Stimulated activated CD4-positive, alpha-beta T cell treated with anti-CD3 and anti-CD28 coated beads, Interleukin-1b, Interleukin-23, amount 100 ng/mL, for 1 hour (primary cell): ENCODE measurements at places on chromosomes 11 and 22.
A peak's percentile ranks its signal among the peaks of the same experiment; 100 is the strongest.

- DNase-seq: no peak
Measured at GRCh38 chr11:72230764-72231365, 6.3 kb downstream of the INPPL1 start.

DNA sequence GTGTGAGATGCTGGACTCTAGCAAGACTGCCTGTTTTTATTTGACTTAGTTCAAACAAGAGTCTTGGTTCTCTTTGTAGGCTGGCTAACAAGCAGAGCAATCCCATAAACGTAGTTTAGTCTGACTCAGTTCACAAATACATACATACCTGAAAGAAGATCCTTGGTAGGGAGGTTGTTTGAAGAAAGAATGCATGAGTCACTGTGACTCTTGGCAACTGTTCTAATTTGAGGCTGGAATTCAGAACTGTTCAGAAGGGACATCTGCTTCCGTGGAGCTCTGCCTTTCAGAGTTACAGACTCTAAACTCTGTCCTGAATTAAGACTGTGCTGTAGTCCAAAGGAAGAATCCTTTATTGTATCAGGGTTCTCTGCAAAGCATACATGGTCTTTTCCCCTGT, 32.2 kb downstream of the C2CD3 start:
- DNase-seq: no peak

- peak; percentile 71 for DNase-seq
Measured at GRCh38 chr22:36301384-36301828, 48.5 kb downstream of the APOL1 start.

- no peak for DNase-seq
Measured at GRCh38 chr11:134142536-134142935, 73.7 kb downstream of the JAM3 start.

- no peak for DNase-seq
Measured at GRCh38 chr11:23205156-23205871, 345.0 kb upstream of the CCDC179 start.

GRCh38 chr11:111450480-111451320, 61.5 kb downstream of the BTG4 start:
- no peak for DNase-seq

DNA sequence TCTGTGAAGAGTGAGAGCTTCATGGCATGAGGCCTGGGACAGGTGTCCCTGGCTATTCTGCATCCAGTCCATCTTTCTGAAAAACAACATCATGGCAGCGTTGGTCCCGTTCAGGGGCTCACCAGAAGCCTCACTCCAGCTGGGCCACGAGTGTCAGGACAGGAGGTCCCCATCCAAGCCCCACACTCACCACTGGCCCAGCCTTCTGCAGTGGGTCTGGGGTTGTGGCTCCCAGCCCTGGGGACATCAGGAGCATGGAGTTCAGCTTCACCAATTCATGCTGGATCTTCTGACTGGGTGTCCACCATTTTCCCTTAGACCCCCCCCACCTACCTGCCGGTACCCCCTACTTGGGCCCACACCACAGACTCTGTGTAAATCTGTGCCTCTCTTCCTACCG, 400.3 kb downstream of the BRD1 start:
- no peak for DNase-seq

- no peak for DNase-seq
Measured at GRCh38 chr11:113477321-113477720, 2.1 kb upstream of the DRD2 start.

GRCh38 chr11:113698515-113698914, 7.6 kb downstream of the TMPRSS5 start:
- no peak for DNase-seq

DNA sequence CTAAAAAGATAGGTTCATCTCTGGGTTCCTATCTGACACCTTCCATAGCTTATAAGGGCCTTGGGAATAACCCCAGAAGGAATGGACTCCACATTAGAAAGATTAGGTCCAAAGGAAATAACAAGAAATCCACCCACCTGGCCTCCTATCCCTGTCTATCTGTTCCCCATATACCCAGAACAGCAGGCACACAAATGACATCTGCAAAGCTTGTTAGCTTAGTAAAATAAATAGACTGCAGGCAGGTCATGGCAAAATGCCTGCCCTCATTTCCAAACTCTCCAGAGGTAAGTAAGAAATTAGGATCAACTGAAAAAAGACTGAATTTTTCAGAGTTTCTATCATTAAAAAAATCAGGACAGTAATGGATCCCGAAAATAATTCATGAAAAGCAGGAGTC, 489.5 kb downstream of the DLG2 start:
- DNase-seq: no peak

GRCh38 chr11:20634044-20634443, 34.6 kb downstream of the SLC6A5 start:
- DNase-seq: no peak

GRCh38 chr11:70263363-70263762, 7.1 kb upstream of the PPFIA1 start:
- DNase-seq: no peak

GRCh38 chr22:23485490-23485889, 94.6 kb downstream of the IGLL1 start:
- DNase-seq: no peak
